RPMI8226 (cell line): ENCODE measurements at places on chromosomes 3 and 15.
A peak's percentile ranks its signal among the peaks of the same experiment; 100 is the strongest.

DNA sequence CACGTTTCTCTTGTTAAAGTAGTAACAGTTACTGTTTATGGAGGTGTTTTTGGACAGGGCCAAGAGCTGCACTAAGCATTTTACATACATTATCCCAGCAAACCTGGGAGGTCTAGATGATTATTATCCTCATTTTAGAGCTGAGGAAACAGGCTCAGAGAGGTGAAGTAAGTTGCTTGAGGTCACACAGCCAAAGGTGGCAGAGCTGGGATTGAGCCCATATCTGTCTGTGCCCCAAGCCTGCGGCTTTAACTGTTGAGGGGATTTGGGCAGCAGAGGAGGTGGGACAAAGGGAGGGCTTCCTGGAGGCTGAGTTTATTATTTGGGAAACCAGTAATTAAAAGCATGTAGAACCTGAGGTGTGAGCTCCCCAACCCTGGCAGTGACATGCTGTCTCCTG is 9.2 kb downstream of the SMAD6 start:
- no peak for DNase-seq

DNA sequence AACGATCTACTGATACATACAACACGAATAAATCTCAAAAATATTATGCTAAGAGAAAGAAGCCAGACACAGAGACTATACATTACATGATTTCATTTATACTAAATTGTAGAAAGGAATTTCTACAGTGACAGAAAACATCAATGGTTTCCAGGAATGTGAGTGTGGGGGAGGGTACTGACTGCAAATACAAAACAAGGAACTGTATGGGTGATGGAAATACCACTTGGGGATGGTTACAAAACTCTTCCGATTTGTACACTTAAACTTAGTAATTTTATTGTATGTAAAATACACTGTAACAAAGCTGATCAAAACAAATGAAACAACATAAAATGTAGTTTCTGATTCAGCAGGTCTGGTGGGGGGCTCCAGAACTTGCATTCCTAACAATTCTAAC is 45.8 kb upstream of the IP6K2 start:
- DNase-seq, result no peak

GRCh38 chr15:74011610-74012009 is 17.1 kb downstream of the PML start:
- no peak for DNase-seq

GRCh38 chr15:72271895-72272212 is 500 bp downstream of the PARP6 start:
- peak; percentile 43 for DNase-seq

DNA sequence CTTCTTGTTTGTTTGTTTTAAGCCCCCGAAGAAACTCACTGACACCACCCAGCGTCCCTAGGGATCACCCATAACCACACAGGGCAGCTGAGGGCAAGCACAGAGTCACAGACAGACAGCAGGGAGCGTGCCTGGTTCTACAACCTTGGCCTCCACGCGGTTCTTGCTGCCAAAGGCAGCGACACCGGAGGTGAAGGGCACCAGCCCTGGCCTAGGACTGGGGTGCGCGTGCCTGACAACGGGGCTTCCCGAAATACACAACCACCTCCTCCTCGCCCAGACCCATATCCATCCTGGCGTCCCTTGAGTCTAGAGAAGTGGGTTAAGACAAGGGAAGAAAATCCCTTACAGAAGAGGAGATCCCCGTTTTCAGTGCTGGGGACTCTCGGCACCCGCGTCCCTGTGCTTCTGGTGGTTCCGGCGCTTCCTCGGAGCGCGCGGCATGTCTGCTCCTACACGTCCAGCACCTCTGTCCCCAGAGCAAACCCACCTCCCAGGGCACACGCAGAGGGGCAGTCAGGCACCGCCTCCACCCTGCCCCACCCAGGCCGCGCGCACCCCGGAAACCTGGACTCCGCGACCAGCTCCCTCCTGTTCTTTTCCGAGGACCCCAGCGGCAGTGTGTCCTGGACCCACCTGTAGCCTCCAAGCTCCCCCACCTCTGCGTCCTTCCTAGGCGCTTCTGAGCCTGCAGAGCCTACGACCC is 911 bp downstream of the RFTN1 start:
- DNase-seq, result peak; percentile 78

- no peak for DNase-seq
These were observed 151.2 kb upstream of the CDIN1 start for GRCh38 chr15:36428102-36428845.

GRCh38 chr3:170600005-170600624 is 14.2 kb upstream of the SLC7A14 start:
- DNase-seq, result no peak

GRCh38 chr3:4749567-4750002 is 229.7 kb upstream of the BHLHE40 start:
- no peak for DNase-seq

- no peak for DNase-seq
These were observed 21.9 kb upstream of the EHD4 start for GRCh38 chr15:41994171-41994650.

GRCh38 chr3:157573281-157573680 is 70.1 kb upstream of the VEPH1 start:
- DNase-seq, result no peak

- DNase-seq, result no peak
These were observed 20.1 kb downstream of the COMMD2 start for GRCh38 chr3:149732234-149732633.

DNA sequence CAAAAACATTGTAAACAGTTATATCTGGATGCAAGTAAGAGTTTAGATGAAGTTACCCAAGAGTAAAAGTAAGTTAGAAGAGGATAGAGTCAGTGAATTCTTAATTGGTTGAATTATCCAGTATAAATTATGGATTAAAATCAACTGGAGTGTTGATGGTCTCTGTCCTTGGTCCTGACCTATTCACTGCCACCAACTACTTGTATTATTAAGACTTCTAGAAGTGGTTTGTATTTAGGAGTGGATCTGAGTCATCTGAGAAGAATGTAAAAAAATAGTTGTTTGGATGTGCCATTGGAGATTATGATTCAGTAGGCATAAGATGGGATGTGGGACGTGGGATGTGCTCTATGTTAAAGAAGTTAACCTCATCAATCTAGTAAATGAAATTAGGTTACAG is 86.4 kb downstream of the SYNPR start:
- peak; percentile 7 for DNase-seq

DNA sequence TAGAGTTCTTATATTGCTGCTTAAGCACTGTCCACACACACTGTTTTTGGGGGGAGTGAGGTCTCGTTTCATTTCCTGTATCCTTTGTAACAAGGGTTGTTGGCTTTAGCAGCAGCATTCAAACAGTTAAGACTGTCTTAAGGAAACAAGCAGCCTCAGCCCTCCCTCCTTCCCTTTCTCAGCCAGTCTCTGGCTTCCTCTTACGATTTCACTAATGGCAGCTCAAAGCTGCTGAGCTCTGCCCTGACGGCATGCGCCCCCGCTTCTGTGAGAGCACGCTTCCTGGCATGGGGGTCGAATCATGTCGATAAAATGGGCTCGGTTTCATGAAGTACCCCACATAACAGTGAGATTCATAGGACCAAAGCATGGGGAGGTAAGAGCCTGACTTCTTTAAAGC is 105.0 kb downstream of the KLHL25 start:
- DNase-seq, result peak; percentile 73

DNA sequence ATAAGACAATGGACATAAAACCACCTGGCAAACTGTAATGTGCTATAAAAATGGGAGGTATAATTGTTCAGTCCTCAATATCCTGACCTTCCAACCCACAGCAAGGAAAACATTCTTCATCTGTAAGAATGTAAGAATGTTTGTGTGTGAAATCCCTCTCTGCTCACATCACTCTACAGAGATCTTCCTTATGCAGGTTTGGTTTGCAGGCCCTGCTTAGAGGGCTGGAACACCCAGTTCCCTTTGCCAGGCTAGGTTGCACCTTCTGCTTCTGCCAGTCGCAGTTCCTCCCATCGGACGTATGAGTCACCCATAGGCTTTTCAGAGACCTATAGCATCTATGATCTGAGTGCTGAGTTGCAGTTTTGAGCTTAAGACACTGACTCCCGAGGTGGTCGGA is 24.1 kb upstream of the MINAR1 start:
- no peak for DNase-seq

DNA sequence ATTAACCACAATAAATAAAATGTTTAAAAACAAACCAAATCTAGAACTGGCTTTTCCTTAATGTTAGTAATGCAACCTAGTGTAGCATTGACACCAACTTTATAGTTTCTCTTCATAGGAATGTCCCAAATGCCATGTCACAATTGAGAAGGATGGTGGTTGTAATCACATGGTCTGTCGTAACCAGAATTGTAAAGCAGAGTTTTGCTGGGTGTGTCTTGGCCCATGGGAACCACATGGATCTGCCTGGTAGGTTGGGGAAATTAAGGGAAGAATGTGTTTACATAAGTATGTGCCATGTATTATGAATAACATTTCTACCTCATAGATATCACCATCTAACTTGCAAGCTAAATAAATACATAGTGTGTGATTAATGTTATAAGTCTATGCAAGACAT is 84.4 kb upstream of the GOLGA6B start:
- no peak for DNase-seq

- no peak for DNase-seq
These were observed 57.7 kb downstream of the FEM1B start for GRCh38 chr15:68335251-68335650.

- no peak for DNase-seq
These were observed at the start of gene B3GNT5 for GRCh38 chr3:183252973-183253527. Gene B3GNT5 (plus strand): TSS chr3:183253253. CDS start chr3:183269799, 16,546 bp downstream.

GRCh38 chr15:101669744-101670143 is 17.6 kb upstream of the TM2D3 start:
- no peak for DNase-seq

DNA sequence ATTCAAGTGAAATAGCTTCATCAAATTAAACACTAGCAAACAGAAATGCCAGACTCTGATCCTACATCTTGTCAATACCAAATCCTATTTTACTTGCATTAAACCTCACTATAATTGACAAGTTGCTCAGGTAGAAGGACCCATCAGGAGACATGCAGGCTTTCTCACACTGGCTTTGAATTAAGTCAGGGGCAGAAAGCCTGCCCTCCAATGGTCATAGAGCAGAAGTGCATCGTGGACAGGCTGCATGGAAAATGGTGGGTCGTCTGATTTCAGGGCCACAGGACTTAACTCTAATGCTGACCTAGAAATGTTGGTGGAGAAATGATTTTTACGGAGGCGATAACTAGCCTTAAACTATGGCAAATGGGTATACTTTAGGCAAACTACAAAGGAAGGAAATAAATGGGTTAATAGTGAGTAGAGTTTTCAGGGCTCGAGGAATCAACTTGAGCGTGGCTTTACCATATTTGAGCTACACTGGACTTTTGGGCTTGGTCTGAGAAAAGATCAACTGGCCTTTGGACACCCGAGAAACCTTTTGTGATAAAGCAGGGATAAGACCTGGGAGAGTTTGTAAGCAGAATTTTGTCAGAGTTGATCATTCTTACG is 283.9 kb downstream of the GRM7 start:
- DNase-seq, result peak; percentile 33
